ENCODE measurements at places on chromosomes 7 and 10.
A peak's percentile ranks its signal among the peaks of the same experiment; 100 is the strongest.

- no peak for DNase-seq
These were observed 8.1 kb downstream of the IL2RA start for GRCh38 chr10:6053816-6054631.

DNA sequence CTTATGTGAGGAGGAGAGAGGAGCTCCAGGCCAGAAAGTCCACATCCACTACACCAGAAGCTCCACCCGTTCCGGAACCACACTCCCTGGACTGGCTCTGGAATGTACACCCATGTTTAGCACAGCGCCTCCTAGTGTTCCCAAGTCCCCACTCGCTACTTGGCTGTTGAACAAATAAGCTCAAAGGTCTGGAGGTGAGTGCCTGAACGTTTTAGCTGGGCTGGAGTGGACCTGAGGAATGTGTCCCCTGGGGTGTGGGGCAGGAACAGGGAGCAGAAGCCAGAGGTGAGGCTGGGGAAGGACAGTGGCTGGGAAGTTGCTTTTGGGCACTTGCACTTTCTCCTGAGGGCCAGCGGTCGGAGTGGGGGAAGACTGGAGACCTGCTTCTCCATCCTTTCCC is 164.1 kb upstream of the CDCA7L start:
- no peak for DNase-seq

GRCh38 chr10:48551861-48552591 is 52.8 kb downstream of the ARHGAP22 start:
- DNase-seq = peak; percentile 77

GRCh38 chr7:107891636-107892366 is 818 bp downstream of the DLD start:
- DNase-seq = no peak

DNA sequence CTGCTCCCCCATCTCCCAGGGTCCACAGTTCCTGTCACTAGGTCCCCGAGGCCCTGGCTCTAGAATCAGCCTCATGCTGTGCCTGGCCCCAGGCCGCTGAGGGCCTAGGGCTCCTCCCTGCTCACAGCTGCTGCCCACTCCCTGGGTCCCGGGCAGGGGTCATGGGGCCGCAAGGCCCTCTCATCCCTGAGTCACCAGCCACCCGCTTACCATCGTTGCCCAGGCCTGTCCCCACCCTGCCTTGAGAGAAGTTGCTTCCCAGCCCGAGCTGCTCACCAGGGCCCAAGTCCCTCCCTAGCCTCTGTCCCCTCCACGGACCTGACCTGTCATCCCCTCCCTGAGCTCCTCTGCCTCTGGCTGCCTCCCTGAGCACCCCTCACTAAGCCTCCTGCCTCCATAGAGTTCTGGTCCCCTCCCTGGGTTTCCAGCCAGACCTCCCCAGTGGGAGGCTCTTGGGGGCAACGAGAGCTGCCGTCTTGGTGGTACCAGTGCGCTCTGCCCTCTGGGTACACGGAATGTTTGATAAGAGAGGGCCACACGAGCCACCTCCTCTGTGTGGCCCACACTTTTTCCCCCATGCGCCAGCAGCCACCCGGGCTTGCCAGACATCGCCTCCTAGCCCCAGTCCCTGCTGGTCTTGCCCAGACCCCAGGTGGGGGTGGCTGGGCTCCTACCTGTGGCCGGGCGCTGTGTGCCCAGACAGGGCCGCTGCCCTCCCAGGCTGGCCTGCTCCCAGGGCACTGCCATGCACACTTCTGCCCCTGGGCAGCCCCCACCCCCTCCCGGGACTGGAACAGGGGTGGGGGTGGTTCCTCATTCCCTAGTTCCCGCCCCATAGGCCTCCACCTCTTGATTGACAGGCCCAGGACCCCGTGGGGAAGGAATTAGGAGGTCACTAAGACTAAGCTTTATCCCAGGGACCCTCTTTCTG is 21.3 kb downstream of the MLXIPL start:
- no peak for DNase-seq

DNA sequence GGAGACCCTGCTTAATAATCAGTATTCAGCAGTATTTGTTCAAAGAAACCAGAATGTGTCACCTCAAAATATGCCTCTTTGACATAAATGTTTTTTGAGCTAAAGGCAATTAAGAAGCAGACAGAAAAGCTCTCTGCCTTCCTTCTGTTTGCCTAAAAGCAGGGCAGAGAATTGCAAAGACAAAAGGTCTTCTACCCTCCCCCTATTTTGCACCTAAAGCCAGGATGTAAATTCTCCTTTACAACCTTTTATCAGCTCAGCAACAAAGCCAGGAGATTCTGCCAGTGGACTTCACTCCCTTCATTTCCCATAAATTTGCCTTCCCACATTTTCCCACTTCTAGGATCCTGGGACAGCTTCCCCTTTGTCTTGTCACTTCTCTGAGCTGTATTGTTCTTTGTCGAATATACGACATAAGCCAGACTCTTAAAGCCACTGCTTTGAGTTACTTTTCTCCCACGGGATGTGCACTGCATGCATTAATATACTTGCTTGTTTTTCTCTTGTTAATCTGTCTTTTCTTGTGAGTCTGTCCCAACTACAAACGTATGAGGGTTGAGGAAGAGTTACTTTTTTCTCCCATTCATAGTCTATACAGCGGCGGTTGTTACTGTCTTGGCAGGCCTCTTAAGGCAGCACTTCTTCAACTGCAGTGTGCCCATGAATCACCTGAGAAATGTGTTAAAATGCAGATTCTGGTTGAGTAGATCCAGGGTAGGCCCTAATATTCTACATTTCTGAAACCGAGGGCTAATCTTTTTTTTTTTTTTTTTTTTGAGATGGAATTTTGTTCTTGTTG is 48.2 kb downstream of the ST8SIA6 start:
- peak; percentile 19 for DNase-seq

GRCh38 chr10:22658745-22659410 is 55.5 kb downstream of the PIP4K2A start:
- DNase-seq = no peak

DNA sequence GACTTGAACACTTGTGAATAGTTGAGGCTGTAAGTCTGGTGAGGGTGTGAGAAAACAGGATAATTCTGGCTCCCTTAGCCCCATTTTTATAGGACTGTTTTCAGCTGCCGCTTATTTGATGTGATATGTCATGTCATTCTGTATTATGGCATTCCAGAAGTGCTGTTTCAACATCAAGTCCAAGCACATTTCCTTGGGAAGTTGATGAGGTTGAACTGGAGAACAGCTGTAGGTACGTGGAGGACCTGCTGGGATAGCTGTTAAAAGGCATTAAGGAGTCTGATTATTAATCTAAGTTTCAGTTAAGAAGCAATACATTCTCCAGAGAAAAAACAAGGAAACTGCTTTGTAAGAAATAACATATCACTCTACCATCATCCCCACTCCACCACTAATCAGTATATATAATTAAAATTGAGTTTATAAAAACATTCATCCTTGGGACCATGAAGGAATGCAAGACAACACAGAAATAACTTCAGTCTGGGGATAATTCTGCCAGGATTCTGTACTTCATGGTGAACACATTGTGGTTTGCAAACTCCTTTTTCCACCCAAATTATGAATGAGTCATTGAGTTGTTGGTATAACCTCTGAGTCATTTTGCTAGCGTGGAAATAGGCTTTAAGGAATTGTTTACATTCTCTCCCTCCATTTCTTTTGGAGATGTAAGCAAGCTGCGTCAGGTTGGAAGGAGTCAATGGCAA is 39.9 kb upstream of the TMEM229A start:
- DNase-seq = no peak
